Muscle of arm (tissue), 14 donors: ENCODE measurements at places on chromosomes 7 and 10. TPM values are rescaled to one million over a fixed set of nuclear protein-coding genes. Genes with fewer than 3 reads are reported as not detected.

GSTO2 gene
- 3.7 TPM for polyA plus RNA-seq

ZNF12 gene
- 17.2 TPM for polyA plus RNA-seq

DNA sequence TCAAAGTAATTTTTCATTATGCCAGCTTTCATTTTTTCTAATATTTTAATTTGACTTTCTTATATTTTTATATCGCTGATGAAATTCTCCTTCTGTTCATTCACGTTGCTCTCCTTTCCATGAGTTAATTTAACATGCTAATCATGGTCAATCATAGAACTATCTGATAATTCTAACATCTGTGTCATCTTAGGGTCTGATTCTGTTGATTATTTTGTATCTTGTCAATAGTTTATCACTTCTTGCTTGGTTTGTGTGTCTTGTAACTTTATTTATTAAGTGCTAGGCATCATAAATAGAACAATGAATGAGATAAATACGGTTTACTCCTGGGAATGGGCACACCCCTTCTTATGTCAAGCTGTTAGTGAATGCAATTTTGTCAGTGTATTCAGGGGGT lies 11.0 kb downstream of the TCERG1L start:
- no peak for DNase-seq

DNA sequence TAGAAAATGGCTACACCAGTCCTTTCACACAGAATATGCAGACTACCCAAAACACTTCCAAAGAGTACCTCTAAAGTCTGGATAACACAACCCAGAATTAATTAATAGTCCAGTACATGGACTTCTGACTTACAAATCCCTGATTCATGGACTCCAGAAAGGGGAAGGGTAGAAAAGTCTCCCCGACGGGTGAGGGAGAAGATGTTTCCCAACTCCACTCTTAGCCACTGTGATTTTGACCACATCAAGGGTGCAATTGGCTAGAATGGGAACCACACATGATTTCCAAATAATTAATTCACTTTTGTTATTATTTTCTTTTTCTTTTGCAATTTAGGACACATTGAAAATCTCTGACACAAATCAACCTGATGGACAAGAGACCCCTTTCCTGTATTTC lies 1.4 kb downstream of the TMEM130 start:
- no peak for DNase-seq

DNA sequence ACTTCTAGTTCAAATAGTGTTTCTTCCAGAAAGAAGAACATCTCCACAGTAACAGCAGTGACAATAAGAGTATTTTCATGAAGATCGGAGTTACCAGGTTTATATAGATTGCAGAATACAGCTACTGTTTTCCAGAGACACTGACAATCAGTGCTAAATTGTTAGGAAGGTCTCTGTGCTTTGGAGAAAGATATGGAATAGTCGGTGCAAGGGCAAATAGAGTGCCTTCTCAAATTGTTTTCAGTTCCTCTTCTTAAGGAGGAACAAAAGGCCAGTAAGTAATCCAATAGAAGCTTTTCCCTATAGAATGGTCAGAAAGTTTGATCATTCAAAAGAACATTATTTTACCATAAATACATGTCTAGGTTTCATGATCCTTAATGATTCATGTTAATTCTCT lies 2.6 kb upstream of the KIAA1217 start:
- no peak for DNase-seq

DNA sequence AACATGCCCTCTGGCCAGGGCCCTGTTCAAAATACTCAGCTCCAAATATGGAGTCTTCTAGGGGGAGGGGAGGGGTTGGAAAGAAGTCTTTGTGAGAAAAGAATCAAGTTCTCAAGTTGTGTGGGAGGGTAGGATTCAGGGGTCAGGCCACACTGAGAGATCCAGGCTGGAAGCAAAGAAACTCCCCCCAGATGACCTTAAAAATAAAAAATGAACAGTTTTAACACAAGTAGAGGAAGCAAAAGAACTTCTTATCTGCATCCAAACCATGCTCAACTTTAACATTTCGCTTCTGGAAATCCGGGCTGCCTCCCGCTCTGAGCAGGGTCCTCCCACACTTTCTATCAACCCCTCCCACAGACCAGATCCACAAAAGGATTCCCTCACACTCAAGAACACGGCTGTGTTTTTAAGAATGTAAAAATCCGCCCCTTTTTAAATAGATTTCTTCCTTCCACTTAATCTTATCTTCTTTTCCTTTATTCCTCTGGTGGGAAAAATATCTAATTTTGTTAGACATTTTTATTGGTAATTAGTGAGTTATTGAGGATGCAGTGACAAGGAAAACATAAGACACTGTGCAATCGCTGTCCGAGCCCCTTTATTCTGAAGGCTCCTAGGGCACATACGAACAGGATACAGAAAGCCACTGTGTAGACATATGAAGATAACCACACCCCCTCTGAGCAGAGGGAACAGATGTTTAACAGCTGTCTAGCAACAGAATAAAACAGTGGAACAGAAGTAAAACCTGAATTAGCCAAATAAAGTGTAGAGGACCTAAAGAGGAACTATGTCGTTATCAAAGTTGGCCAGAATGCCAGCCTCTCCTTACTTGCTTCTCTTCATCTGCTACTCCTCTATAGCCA lies 43.8 kb downstream of the CYTH3 start:
- peak; percentile 84 for DNase-seq

DNA sequence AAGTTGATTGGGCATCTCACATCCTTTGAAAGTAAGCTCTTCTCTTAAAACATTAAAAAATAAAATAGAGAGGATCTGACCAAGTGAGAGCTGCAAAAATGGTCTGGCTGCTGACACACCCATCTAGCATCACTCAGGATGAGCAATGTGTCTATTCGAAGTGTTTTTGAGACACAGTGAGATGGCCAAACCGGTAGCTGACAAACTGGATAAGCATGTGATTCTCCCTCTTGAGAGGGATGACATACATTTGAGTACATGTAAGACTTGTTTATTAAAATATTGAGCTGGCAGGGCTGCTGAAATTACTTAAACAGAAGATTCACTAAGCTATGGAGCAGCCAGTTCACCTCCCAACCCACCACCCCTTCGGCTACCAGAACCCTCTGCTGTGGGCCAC lies 333.9 kb downstream of the ADRA2A start:
- DNase-seq, result no peak
